Stimulated activated CD4-positive, alpha-beta T cell treated with anti-CD3 and anti-CD28 coated beads, Interleukin-15, amount 100 ng/mL, for 1 hour (primary cell): ENCODE measurements at places on chromosomes 16 and 17.

- no peak for DNase-seq
These were observed 775 bp upstream of the PAGR1 start for GRCh38 chr16:29815032-29815721.

GRCh38 chr17:20010936-20011335, 1.8 kb downstream of the SPECC1 start:
- DNase-seq, result no peak

DNA sequence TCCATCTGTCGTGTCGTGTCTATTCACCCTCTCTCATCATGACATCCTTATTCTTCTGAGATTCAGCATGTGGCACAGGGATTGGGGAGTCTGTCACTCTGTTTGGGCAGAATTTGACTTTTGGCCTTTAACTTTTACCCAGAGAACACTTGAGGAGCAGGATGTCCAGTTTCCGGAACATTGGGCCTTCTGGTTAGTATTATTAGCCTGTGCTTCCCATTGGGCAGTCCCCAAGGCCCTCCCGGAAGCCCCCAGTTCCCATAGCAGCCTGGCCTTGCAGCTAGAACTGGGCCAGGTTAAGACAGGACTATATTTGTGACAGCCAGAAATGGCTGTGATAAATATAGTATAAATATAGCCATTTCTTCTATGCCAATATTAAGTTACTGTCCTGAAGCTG, 9.6 kb downstream of the SCN4A start:
- no peak for DNase-seq

GRCh38 chr17:83196024-83196365, 116.6 kb downstream of the METRNL start:
- DNase-seq, result no peak

- no peak for DNase-seq
These were observed 145.9 kb downstream of the HS3ST3B1 start for GRCh38 chr17:14446825-14447224.

GRCh38 chr16:29662000-29662728, 883 bp upstream of the SPN start:
- DNase-seq, result no peak

GRCh38 chr17:44934745-44935105, 12.8 kb downstream of the KIF18B start:
- DNase-seq, result no peak

GRCh38 chr16:47848421-47849109, 307.2 kb downstream of the ABCC12 start:
- no peak for DNase-seq

DNA sequence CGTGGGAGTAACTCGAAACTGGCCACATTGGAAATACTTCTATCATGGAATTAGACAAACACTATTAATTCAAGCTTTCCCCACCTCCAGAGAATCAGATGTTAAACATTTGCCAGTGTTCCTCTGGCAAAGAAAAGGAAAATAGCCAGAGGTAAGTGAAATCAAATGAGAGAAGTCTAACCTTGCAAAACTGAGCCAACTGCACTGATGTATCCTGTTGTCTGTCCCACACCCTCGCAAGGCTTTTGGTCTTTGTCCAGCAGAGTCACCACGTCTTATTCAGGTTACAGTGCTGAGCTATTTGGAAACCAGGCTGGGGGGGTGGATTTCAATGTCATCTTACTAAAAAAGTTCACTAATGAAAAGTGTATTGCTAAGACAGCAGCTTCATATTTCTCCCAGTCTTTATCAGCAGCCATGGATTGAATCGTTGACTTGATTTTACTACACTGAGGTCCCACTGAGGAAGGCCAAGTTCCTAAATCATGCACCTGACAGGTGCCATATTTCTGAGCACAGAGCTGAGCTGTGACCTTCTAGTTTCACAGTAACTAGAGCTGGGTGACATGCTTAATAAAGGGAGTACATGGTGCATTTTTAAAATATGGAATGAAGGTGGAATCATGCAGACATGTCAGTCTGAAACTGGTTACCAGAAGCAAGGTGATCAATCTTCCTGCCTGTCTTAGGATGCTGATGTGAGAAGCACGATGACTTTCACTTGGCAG, 85.2 kb upstream of the HSBP1 start:
- no peak for DNase-seq
